ENCODE measurements at places on chromosomes 4 and X. TPM values are rescaled to one million over a fixed set of nuclear protein-coding genes. Genes with fewer than 3 reads are reported as not detected.

DNA sequence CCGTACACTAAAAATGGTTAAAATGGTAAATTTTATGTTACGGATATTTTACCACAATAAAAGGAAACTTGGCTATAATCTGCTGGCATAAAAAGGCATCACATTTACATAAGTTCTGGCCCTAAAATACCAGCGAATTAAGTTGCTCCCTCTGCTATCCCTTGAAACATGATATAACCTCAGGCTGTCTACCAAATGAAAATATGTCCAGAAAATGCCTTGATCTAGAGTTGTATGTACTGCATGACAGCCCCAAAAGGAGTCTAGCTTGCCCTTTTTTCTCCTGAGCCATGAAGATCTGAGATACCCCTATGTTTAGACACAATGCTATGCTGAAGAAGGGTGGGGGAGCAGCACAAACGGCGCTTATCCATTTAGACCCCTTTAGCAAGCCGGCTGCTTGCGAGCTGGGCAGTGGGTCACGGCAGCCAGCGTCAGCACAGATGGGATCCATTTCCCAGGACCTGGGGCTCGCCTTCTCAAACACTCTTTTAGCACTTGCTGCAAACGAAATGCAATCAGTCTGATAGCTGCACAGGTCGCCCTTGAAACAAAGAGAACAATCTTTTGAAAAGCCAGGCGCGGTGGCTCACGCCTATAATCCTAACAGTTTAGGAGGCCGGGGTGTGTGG, 77.0 kb downstream of the AFAP1 start:
- no peak for DNase-seq

- DNase-seq, result no peak
These were observed 171.4 kb downstream of the ARHGEF9 start for GRCh38 chrX:63613531-63614028.

GRCh38 chrX:111040377-111041017, 55.5 kb upstream of the PAK3 start:
- no peak for DNase-seq

Gene BANK1
- total RNA-seq, result not detected

- no peak for DNase-seq
These were observed at the start of gene XAGE5 for GRCh38 chrX:52811065-52811625. Gene XAGE5, plus strand, starts transcription at chrX:52811287. Its CDS starts 1,280 bp downstream, at chrX:52812567.

Measured in SK-MEL-5 (cell line).